ENCODE measurements at places on chromosomes 13 and 19.

DNA sequence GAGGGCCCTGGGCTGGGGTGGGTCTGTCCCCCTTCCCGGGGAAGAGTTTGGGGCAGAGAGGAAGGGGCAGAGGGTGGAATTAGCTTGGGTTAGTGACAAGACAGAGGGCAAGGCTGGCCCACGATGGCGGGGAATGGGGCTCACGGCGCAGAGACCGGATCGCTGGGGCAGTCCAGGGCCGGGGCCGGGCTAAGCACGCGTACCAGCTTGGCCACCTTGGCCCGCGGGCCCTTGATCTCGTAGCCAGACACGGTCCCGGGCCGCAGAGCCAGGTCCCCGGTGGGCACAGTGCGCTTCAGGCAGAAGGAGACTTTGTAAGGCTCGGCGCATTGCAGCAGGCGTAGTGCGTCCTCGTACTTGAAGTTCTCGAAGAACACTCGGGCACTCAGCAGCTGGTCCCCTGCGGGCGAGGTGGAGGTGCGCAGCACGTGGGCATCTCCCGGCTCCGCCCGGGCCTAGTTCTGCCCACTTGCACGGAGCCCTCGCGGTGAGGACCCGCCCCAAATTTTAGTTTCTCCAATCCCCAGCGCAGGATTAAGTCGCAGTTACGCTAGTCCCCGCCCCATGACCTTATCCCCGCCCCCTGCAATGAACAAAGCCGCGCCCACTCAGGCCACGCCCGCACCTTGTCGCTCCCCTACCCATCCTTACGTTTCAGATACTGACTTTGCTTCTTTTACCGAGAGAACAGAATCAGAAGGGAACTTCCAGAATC is 8.6 kb upstream of the HIPK4 start:
- peak; percentile 76 for DNase-seq

- peak; percentile 86 for DNase-seq
Measured at GRCh38 chr19:38394488-38394887, 6.0 kb downstream of the SPRED3 start.

GRCh38 chr19:53927739-53928138 is 18.7 kb downstream of the CACNG7 start:
- DNase-seq, result peak; percentile 56

DNA sequence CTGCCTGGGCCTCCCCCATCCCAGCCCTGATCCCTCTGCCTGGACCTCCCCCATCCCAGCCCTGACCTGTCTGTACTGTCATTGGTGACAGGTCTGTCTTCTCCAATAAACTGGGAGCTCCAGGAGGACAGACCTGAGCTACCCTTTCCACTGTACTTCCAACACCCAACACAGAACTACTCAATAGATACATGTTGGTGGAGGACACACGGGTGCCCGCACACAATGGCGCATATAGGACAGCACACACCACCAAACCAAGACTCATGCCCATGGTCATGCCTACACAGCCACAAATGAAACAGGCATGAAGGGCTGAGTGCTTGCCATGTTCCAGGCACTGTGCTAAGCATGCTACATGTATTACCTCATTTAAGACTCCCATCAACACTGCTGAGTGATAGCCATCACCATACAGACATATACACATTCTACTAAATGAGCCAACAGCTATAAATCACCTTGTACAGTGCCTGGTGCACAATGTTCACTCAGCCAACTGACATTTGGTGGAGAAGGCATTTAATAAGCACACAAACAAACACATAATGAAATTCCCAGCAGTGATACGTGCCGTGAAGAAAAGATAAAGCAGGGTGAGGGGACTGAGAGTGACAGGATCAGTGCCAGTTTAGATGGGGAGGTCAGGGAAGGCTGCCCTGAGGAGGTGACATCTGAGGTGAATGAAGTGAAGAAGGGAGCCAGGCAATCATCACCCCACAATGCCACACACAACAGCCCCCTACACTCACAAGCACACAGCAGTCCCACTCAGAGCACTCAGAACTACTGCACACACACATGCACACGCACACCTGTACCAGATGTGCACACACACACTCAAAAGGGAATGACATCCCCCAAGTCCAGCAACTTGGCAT is 857 bp downstream of the POU2F2 start:
- DNase-seq, result no peak

DNA sequence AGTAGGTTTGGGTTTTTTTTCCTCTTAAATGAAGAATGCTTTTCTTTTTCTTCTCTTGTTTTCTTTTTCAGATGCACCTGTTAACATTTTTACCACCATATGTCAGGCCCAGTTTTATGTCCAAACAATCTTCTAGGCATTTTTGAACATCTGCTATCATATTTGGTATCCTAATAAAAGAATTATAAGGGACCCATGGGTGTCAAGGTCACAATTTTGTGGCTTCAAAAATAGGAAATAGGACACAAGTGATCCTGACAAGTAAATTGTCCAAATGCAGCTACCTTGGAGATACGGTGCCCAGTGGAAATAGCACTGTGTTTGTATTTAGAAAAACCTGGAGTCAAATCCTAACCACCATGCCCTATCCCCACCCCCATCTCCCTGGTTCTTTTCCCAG is 270.3 kb downstream of the MZT1 start:
- DNase-seq, result no peak

DNA sequence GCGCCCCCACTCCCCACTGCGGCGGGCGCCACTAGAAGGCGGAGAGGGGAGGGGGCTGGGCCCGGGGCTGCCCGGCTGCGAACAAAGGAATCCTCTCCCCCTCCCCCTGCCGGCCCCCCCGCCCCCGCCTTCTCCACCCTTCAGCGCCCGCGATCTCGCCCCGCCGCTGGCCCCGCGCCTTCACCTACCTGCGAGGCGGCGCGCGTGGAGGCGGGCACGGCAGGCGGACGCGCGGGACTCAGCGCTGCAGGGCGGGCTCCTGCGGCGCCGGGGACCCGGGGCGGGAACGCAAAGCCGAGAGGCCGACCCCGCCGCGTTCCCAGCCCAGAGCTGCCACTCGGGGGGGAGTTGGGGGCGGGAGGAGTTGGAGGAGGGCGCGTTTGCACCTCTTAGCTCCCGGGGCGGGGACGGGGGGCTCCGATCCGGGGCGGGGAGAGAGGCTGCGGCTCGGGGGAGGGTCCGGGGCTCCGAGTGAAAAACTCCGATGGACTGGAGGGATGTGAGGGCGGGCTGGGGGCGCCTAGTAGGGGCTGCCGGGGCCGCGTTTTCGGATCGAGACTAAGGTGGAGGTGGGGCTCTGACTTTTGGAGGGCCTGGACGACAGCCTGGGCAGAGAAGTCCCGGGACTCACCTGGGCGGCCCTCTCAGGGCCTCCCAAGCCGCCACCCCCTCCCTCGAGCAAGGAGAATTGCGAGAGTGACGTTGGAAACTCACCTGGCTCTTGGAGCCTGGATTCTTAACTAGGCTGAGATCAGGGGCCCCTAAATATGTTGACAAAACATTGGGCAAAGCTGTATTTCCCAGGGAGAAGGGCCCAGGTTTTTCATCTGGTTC is at the start of gene FBN3:
FBN3 (minus strand) TSS at position 332 of the 834 bp plus-strand sequence. CDS start 2,112 bp downstream, outside the sequence.
- no peak for DNase-seq

DNA sequence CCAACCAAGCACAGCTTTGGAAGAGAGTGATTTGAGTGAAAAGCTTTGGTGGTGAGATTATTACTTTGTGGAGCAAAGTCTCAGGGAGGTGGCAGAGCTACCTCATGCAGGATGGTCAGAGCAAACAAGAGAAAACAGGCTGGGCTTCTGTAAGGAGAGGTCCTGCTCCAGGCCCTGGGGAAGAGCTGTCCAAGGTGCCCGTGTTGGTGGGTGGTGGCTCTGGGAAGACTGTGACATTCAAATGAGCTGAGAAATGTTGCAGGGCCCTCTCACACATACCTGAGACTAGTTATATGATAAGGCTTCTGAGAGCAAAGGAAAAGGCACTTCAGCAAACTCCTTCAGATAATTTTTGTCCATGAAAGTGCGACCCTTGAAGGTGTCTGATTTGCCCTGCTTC is 205.5 kb upstream of the SOX21 start:
- no peak for DNase-seq

DNA sequence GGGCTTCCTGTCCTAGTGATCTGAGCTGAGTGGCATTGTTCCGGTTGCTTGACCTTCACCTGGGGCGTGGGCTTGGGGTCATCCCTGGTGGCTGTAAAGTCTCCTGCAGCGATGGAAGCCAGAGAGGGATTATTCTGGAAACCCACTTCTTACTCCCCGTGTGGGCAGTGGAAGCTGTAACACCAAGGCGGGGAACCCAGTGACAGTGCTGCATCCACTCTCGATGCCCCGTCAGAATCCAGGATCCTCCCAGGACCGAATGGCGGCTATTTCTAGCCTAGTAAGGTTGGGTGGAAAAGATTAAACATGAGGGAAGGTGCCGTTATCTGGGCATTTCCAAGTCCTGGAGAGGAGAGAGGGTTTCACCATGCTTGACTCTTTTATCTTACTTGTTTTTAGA is 280.6 kb downstream of the ZNF536 start:
- DNase-seq, result no peak

- DNase-seq, result no peak
Measured at GRCh38 chr13:110447801-110448200, 113.7 kb downstream of the RAB20 start.

GRCh38 chr13:44131069-44131614 is 242.5 kb upstream of the SERP2 start:
- no peak for DNase-seq

- DNase-seq, result no peak
Measured at GRCh38 chr13:40895227-40896184, 106.1 kb downstream of the SLC25A15 start.

DNA sequence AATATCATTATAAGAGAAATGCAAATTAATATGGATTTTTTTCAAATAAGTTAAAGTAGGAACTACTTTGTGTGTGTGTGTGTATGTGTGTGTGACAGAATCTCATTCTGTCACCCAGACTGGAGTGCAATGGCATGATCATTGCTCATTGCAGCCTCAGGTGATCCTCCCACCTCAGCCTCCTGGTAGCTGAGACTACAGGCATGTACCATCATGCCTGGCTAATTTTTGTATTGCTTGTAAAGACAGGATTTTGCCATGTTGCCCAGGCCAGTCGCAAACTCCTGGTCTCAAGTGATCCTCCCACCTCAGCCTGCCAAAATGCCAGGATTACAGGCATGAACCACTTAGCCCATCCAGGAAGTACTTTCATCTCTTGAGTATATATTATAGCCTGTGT is 3.2 kb upstream of the ERVV-2 start:
- no peak for DNase-seq

Data from stimulated activated CD8-positive, alpha-beta memory T cell treated with anti-CD3 and anti-CD28 coated beads, Interleukin-4, amount 100 ng/mL, for 48 hours (primary cell).